ENCODE measurements at places on chromosomes 1 and 21.

DNA sequence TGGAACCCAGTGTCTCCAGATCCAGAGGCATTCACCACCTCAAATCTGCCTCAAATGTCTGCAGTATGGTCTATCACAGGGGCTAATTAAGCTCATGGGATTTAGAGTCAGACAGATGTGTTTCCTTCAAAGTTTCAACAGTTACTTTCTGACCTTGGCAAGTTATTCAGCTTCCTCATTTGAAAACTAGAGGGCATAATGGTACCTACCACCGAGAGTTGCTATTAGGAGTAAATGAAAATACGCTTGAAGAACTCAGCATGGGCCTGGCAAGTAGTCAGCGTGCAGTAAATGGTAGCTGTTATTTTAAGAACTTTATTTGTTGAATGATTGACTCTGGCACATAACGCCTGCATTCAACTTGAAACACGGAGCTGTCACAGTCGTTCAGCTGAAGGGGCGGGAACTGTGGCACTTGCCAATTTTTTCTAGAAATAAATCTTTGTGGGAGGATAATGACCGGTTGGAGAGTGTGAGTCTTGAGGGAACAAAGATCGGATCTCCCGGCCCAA is 1.2 kb upstream of the CAP1 start:
- no peak for DNase-seq

DNA sequence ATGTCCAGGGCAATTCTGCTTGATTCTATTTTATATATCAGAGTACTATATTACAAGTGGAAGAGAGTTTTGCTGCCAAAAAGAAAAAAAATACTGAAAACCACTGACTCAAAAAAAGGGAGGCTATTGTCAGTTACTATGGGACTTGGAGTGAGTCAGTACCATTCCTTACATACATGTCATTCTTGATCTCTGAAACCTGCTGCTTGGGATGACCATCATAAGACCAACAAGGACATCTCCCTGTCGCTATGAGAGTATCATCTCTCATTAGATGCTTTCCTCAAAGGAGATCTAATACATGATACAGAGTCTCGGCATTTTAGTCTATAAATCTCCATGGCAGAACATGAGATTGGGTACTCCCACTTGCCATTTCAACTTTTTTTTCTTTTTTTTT is 11.8 kb upstream of the INPP5B start:
- DNase-seq: peak; percentile 75

DNA sequence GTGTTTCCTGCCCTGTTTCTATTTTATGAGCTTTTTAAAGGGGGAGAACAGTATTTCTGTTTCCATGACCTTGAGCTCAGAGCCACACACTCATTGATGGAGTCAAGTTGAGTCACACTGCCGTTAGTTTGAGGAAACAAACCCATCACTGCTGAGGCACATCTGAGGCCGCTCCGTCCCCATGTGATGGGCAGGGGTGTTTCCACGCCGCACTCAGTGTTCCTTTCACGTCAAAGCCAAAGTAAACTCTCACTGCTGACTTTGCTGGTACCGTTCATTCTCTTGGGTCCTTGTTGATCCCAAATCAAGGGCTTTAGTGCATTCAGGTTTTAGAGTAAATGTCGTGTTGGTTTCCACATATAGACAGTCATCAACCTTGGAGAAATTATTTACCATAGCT is 48.8 kb downstream of the PKNOX1 start:
- DNase-seq: no peak

DNA sequence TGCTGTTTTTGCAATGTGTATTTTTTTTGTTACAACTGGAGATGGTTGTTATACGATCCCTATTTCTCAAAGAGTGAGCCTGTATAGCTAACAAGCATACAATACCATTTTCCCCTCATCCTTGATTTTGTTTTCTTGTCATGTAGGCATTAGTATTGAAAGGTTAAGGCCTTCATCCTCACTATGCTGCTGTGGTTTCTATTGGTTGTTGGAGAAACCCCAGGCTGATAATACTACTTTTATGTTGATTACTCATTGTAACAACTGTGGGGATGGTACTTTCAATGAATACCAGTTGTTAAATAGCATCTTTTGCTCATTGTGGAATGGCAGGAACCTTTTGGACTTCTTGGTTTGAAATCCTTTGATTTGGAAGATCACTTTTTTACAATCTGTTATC is 39.0 kb upstream of the MACF1 start:
- no peak for DNase-seq

GRCh38 chr1:25944986-25945385 is 38.8 kb upstream of the STMN1 start:
- DNase-seq: no peak

- DNase-seq: no peak
These were observed 71.8 kb upstream of the ECE1 start for GRCh38 chr1:21362096-21362495.

DNA sequence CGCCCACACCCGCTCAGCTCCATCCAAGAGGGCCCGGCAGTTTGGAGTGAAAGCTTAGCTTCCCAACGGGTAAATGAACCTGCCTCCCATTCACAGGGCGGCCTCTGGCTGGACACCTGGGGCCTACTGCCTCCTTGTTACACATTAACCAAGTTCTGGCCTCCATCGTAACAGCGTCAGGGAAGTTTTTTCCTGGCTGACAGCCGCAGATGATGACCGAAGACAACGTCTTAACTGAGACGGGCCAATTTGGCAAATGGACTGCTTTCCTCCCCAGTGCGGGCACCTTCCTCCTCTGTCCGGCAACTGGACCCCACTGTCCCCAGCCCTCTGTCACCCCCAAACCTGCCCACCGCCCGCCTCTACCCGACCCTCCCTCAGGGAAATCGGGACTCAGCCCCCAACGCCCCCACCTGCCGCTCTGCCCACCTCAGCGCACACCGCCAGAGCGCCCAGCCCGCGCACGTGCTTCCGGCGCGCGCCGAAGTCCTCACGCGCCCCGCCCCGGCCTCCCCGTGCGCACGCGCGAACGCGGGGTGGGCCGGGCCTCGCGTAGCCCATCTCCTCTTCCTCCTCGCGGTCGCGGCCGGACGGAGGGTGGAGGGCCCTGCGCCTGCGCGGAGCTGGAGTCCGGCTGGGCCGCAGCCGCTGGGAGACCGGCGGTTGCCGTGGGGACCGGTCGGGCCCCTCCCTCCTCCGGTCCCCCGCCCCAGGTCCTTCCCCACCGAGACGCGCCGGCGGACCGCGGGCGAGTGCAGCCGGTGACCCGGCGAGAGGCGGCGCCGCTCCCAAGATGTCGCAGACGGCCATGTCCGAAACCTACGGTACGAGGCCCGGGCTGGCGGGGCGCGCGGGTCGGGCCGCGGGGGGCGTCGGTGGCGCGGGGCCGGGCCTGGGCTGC is at the start of gene RAB4A:
RAB4A (plus strand) TSS at position 565 of the 901 bp plus-strand sequence; CDS start at position 794, 229 bp downstream.
- peak; percentile 71 for DNase-seq
